ENCODE measurements at places on chromosomes 1 and 21.

GRCh38 chr1:184861755-184862336 lies 107.2 kb upstream of the EDEM3 start:
- no peak for DNase-seq

DNA sequence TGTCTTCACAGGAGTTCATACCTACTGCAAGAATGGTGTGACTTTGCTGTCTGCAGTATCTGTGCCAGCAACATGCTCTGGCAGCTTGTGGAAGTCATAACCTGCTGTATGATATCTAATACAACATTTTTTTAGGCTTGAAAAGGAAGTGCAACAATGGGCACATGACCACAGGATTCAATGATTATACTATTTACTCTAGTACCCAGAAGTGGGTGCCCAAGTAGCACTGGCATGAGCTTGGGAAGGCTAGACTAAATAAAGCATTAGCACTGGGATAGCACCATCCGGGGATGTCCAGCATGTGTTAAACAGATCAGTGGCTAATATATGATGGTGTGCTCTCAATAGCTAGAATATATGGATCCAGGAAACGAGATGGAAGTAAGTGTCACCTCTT lies 98.6 kb upstream of the PDE4B start:
- DNase-seq = no peak

- no peak for DNase-seq
These were observed 11.8 kb downstream of the INAVA start for GRCh38 chr1:200906491-200906890.

DNA sequence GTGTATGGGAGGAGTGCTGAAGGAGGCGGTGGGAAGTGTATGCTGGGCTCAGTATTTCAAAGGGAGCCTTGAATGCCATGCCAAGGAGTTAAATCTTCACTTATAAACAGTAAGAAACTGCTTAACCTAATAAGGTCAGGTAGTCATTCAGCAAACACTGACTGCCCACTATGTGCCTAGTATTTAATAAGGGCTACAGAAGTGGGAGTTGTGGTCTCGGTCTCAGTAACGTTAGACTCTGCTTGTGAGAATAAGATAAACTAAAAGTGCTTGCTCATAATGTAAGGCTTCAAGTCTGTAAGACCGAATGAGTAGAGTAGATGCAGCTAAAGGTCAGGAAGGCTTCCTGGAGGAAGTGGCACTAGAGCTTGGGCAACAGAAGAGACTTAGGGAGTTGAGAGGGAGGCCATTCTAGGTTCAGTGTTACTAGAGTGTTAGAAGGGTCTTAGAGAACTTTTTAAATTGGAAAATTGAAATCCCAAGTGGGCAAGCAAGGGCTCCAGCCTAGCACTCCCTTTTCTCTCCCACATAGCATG lies 6.0 kb downstream of the MARCKSL1 start:
- DNase-seq = no peak

- no peak for DNase-seq
These were observed 762.5 kb upstream of the TPTE start for GRCh38 chr21:9758888-9759287.

DNA sequence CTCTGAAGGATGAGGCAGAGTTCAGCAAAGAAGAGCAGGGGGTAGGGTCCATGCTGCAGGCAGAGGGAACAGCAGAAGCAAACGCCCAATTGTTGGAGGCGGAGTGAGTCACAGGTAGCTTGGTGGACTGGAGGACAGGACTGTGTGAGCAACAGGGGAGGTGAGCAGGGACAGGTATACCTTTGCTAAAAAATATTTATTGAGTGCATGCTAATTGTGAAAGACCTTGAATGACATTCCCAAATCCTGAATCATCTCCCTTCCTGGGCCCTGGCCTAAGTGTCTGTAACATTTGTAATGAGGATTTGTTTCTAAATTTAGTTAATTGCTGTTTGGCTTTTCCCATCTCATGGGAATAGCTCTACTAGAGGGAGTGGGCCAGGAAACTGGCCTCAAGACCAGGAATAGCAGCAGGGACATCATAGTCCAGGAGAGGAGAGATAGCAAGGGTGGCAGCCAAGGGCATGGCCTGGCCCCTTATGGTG lies 123.7 kb downstream of the FOXD2 start:
- no peak for DNase-seq

GRCh38 chr1:115665319-115666096 lies 23.7 kb downstream of the VANGL1 start:
- no peak for DNase-seq

DNA sequence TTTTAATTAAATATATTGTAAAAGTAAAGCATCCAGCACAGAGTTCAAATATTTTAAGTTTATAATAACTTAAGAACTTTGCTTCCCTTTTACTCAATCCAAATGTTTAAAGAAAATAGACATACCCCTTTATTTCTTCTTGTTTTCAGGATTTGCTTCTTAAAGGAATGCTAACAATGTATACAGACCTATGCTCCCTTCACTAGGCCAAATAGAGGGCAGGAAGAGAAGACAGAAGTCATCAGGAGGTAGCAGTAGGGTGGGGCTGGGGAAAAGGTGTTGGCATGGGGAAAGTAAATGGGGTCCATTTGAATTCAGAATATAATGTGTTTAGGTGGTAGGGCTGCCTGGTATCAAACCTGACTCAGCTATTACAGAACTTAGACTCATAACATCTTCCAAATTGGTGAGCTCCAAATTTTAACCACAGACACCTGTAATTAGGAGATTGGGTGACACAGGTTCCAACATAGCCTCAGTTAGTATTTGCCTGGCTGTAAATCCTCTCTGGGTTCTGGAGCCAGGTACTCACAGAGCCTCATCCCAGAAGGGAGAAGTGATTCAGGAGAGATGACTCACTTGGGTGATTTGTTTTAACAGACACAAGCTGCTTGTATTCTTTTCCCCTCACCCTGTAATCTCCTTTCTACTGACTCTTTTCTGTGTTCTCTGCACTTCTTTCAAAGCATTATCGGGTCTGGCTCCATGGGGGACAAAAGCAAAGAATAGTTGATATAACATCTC lies 60.1 kb upstream of the DUSP10 start:
- DNase-seq = no peak

Measured in activated CD4-positive, alpha-beta T cell treated with anti-CD3 and anti-CD28 coated beads, Interleukin-10, Interleukin-2, amounts not matched to agents 100 ng/mL and 50 ng/mL, durations not matched to agents 16 hours and 8 hours (primary cell).